ENCODE measurements at places on chromosomes 1 and 21.

DNA sequence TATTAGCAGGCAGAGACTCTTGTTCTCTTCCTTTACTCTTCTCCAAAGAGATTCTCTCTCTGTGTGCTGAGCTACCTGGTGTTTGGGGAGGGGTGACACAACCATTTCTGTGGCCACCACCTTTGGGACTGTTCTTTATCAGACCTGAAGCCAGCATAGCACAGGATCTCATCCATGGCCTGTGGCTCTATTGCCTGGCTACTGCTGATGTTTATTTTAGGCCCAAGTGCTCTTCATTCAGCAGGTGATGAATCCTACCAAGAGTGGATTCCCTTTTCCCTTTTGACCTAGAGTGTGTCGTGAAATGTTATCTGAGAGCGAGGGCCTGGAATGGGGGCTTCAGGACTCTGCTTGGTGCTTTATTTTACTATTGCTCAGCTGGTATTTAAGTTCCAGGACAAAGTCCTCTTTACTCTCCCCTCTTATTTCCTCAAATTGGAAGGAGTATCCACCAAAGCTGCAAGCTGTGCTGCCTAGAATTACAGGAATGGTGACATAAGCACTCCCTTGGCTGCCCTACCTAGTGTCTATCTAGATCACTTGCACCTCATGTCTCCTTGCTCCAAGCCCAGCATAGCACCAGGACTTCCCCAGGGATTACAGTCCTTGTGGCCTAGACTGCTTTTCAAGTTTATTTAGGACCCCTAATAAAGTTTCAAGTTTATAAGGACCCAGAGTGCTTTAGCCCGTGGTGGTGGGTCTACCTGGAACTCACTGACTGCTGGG lies 94.7 kb upstream of the GPR52 start:
- no peak for DNase-seq

DNA sequence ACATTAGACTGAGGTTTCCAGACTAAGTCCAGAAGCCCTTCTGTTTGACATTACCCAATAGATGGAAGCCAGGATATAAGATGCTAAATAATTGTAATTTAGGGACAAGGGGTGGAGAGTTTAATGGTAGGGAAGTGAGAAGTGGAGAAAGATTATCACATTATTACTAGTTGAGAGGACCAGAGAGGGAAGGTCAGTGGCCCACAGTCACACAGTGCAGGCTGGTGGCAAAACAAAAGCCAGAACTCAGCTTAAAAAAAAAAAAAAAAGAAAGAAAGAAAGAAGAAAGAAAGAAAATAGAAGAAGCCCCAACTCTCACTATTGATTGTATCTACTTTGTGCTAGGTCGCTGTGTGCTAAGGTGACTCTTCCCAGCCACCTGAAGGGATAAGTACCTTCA lies 41.6 kb upstream of the WNT4 start:
- DNase-seq = no peak

- DNase-seq = no peak
Observed at GRCh38 chr1:2914702-2915101, 106.6 kb upstream of the ACTRT2 start.

DNA sequence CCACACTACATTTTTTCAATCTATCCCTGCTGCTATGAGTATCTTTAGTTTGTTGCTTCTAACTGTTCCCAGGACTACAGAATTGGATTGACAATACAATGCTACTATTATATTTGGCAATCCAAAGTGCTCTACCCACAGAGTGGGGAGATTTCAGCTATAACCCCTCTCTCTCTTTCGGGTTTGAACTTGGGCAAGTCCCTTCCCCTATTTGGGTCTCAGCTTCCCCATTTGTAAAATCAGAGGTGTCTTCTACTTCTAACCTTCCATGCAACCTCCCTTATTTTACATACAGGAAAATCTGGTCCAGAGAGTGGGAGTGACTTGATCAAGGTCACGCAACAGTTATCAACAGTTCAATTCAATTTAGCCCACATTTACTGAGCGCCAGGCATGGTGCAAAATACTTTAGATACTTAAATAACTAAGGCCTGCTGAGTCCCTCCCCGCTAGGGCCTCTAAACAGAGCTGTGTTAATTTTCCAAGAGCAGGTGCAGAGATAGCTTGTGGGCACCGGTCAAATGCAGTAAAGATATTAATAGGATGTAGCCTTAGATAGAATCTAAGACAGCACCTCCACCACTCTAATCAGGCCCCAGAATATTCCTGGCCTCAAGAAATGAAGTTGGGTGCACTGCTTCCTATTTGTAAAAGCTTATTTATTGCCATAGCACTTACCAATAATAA lies 9.4 kb upstream of the GPX7 start:
- DNase-seq = no peak

DNA sequence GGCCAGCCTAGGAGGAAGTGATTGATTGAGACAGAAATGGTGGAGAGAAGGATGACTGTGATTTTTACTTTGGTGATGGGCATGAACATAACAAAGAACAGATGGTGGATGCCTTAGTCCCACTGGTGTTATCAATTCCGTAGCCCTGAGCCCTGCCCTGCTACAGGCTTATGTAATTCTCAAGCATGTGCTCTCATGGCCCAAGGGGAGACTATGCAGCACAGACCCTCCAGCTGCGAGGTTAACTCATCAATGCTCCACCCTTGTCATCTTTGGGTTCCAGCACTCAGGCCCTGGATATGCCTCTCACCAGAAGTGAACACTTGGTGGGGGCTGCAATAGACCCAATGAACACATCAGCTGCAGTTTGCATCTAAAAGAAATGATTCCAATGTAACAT lies 62.7 kb upstream of the LRRC8D start:
- no peak for DNase-seq

- no peak for DNase-seq
Observed at GRCh38 chr1:10685808-10686403, 110.5 kb downstream of the CASZ1 start.

- DNase-seq = no peak
Observed at GRCh38 chr1:147758379-147759100, 1.9 kb downstream of the GJA5 start.

DNA sequence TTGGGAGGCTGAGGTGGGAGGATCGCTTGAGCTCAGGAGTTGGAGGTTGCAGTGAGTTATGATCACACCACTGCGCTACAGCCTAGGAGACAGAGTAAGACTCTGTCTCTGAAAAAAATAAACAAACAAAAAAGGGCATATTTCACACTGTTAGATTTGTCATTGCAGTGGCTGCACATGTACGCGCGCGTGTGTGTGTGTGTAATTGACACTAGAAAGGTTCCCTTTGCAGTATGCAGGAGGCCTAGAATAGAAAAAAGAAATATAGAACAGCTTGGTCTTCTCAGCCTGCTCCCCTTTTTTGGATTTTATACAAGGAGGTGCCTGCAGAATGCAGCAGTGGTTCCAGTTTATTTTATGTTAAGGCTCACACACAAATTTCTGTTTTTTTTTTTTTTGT lies 8.6 kb downstream of the MACO1 start:
- no peak for DNase-seq

- no peak for DNase-seq
Observed at GRCh38 chr1:239550178-239550577, 163.8 kb downstream of the CHRM3 start.

DNA sequence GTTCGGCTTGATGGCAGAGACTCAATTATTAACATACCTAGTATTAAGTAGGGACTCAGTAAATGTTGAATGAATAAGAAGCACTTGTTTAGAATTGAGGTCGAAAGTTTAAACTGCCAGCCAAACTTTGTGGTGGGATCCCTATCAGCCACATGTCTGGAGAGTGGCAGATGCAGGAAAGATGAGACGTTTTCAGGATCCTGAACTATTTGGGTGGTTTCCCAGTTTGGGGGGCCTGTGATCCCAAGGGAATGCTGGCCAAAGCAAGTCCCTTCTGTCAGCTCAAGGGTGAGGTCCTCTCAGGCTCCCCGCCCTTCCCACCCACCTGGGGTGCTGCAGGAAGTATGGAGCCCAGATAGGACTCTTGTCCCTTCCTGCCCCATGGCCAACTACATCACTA lies 38.6 kb downstream of the KCNC4 start:
- DNase-seq = no peak

GRCh38 chr1:14615549-14616218 lies 17.2 kb downstream of the KAZN start:
- no peak for DNase-seq

GRCh38 chr1:92698932-92699331 lies 86.0 kb downstream of the EVI5 start:
- DNase-seq = no peak

DNA sequence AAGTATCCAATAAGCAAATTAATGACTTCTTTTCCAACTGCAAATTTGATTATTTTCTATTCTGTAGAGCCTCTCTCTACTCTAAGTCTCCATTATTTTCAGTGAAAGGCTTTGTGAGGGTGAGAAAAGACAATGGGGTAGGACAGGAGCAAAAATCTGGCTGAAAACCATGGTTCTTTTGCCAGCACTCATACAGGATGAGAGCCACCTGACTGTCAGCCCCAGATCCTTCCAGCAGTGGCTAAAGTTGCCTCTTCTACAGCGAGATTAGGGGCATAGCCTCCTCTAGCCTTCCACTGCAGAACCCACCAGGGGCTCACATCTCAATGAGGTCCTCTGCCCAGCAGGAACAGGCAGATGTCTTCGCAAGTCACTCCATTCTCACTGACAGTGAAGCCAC lies 23.7 kb downstream of the NMNAT2 start:
- DNase-seq = no peak

- DNase-seq = no peak
Observed at GRCh38 chr1:247825362-247825761, 1.4 kb upstream of the OR14A16 start.
